NCI-H2107 (cell line): ENCODE measurements at places on chromosomes 1 and 21.
A peak's percentile ranks its signal among the peaks of the same experiment; 100 is the strongest.

GRCh38 chr1:185448591-185449186 lies 131.6 kb upstream of the IVNS1ABP start:
- no peak for DNase-seq

DNA sequence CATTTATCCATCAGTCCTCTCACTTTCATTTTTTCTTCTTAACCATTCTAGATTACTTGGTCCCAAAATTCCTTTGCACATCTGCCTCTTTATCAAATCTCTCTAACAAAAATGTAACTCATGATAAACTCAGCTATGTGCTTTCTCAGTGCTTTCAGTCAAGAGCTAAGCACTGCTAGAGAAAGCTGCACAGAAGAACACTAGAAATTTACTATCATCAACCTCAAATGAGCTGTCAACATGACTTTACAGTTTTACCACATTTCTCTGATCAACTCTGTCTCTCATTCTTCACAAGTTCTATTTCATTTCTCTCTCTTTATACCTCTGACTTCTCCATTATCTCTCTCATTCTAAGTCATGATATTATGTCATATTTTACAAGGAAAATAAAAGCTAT lies 54.2 kb upstream of the PRKACB start:
- no peak for DNase-seq

GRCh38 chr1:13753636-13754402 lies 53.8 kb downstream of the PRDM2 start:
- no peak for DNase-seq

GRCh38 chr1:153527023-153527682 lies 8.6 kb downstream of the S100A6 start:
- DNase-seq = no peak

- no peak for DNase-seq
Observed at GRCh38 chr1:36537991-36538390, 55.3 kb upstream of the CSF3R start.

DNA sequence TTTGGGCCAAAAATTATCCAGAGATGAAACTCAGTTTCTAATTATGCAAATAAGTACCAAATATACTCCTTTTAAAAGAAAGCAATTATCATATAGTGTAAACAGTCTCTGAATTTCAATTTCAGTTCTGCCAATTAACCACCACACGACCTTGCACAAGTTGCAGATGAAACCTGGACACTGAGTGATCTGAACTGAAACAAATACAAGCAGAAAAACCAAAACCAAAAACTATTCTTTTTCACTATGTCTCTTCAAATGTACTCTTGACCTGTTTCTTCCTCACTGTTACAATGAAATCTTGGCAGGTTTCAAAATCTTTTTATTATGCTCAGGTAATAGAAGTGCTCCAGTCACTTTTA lies 79.2 kb downstream of the TYW3 start:
- DNase-seq = no peak

GRCh38 chr1:52792036-52792435 lies 50.5 kb upstream of the ZYG11A start:
- no peak for DNase-seq

DNA sequence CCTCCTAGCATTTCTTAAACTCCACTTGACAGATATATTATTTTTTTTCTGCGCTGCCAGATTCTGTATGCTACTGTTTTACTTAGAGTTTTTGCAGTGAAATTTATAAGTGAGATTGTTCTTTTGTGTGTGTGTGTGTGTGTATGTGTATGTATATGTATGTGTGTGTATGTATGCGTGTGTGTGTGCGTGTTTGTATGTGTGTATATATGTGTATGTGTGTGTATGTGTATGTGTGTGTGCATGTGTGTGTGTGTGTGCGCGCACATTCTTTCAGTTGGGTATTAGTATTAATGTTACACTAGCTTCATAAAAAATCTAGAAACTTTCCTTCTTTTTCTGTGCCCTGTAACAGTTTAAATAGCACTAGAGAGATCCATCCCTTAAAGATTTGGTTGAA lies 152.6 kb upstream of the CSF3R start:
- no peak for DNase-seq

DNA sequence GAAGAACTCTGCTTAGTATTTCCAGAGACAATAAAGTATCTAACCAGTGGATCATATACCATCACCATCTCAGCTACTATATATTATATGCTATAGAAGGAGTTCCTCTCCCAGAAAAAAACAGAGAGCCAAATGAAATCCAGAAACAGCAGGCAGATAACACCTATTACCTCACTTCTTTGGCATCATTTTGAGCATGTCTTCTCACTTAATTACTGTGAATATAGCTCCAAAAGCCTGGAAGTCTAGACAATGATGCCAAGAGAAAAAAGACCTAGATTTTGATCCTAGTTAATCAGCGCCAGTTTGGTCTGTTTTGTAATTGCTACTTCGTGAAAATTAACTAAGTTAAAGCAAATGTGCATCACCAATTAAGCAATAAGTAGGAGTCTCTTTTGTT lies 131.3 kb downstream of the EIF4G3 start:
- DNase-seq = no peak

GRCh38 chr1:209513226-209513625 lies 70.3 kb upstream of the CAMK1G start:
- DNase-seq = peak; percentile 41

GRCh38 chr1:53311702-53312305 lies 16.1 kb downstream of the LRP8 start:
- DNase-seq = no peak

GRCh38 chr1:235047331-235047871 lies 81.2 kb downstream of the TOMM20 start:
- no peak for DNase-seq

- no peak for DNase-seq
Observed at GRCh38 chr1:94679332-94680038, 137.9 kb upstream of the F3 start.

GRCh38 chr1:109928591-109929111 lies 18.0 kb downstream of the CSF1 start:
- no peak for DNase-seq

GRCh38 chr1:109398343-109399225 lies 866 bp upstream of the SORT1 start:
- no peak for DNase-seq

- no peak for DNase-seq
Observed at GRCh38 chr1:166166329-166166697, 488 bp downstream of the FAM78B start.

GRCh38 chr1:246138781-246139180 lies 368.3 kb downstream of the SMYD3 start:
- no peak for DNase-seq

- peak; percentile 52 for DNase-seq
Observed at GRCh38 chr1:23528250-23528978, 2.6 kb downstream of the E2F2 start.

- no peak for DNase-seq
Observed at GRCh38 chr1:248521856-248522255, 14.0 kb downstream of the OR2G6 start.

DNA sequence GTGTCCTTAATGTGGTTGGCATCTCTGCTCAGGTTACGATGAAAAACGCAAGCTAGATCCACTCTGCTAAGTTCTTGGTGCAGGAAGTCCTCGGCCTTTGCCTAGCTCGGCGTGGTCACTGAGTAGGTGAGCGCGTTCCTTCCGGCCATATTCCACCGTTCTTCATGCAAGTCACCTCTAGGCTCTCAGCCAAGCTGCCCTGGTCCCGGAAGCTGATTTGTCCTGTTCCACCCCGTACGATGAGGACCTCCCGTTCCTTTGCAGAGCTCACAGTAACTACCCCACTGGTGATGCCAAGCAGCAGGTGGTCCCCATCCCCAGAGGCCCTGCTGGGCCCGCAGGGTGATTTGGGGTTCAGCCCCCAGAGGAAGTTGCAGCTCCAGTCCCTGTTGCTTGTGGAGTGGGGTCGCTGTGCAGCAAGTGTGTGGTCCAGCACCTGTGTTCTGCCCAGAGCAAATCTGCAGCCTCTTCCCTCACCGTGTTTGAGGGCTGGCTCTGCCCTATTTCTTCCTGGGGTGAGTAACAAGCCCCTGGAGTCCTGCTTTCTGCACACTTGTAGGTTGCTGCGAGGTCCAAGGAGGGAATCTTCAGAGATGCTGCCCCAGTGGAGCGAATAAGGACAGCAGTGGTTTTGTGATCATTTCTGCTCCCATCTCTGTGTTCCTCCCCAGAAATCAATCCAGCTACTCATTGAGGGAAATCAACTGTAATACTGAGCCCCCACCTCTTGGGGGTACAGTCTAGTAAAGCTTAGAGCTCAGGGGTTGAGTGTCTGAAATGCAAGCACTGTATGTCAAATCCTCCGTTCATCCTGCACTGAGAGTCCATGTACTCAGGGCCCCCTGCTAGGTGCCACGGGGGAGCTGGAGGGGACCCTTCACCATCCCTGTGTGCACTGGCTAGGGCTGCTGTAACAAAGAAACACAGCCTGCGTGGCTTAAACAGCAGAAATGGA lies 2.3 kb downstream of the UMODL1 start:
- DNase-seq = peak; percentile 63

GRCh38 chr1:229699613-229700267 lies 73.7 kb downstream of the URB2 start:
- no peak for DNase-seq

- DNase-seq = no peak
Observed at GRCh38 chr1:8078176-8078671, 52.1 kb upstream of the ERRFI1 start.

GRCh38 chr1:41315871-41316270 lies 45.4 kb upstream of the FOXO6 start:
- DNase-seq = no peak

GRCh38 chr1:38527373-38527966 lies 332.1 kb downstream of the RRAGC start:
- DNase-seq = no peak

DNA sequence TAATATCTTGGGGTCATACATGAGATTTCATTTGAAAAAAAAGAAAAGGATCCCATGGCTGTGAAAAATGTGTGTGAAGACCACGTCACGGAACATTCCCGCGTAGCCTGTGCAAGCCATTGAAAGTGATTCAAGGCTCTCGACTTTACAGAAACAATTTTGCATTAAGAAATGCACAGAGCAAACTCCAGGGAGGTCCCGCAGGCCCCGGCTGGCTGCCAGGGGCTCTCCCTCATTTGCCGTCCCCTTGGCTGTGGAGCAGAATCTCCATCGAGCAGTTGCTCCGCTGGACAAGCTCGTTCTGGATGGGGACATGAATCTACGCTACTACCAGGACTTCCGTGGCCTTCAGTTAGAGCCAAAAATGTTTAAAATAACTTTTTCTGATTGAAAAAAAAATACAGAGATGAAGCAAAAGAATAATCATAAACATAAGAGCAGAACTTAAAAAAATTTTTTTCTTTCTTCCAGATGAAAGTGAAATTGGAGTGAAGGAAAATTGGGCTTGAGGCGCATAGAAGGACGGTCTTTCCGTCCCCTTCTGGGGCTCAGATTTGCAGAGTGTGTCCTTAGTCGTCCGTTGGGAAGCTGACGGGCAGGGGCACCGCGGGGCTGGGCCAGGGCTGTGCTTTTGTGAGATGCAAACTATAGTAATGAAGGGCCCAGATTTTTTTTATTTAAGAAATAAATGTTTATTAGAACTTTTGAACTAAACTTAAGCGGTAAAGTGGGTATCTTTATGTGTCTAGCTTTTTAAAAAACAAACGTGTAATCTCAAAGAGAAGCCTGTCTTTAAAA lies 68.1 kb upstream of the ARHGEF16 start:
- DNase-seq = no peak

- DNase-seq = peak; percentile 25
Observed at GRCh38 chr1:84363019-84363418, 35.3 kb upstream of the DNASE2B start.

DNA sequence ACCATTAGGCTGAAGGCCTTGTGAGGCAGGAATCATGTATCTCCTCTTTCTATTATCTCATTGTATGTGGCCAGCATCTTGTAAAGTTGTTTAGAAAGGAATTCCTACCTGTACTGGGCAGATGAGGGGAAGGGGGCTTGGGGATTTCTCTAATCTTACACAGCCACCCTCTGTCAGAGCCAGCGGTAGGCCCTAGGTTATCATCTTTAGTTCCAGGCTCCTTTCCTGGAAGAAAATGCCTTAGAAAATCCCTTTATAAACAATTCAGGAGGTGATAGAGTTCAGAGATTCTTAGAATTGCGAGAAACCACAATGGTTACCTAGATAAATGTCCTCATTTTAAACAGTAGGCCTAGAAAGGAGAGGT lies 35.2 kb downstream of the DPT start:
- no peak for DNase-seq

DNA sequence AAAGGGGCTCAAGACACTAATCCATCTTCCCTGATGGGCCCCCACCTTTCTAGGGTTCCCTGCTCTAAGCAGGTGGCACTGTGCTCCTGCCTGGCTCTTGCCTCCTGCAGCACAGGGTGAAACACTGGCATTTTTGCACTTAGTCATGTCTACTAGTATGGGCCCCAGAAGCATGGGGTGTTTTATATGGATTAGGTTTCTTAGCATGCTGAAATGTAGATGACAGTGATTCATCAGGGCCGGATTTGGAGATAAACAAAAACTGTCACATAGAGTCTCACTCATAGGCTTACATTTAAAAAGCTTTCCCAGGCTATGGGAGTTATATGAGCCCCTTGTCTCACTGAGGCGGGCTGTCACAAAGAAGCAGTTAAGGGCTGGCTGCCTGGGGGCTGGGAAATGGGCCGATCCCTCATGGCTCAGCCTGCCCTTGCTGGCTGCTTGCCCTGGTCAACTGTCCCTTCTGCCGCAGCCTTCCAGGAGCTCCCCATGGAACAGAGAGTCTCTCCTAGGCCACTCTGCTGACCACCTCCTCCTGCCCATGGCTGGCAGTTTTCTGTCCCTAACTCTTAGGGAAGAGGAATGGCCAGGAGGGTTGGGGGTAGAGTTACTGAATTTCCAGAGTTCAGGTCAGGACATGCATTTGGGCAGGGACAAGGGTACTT lies 6.5 kb downstream of the GALNT2 start:
- DNase-seq = no peak

DNA sequence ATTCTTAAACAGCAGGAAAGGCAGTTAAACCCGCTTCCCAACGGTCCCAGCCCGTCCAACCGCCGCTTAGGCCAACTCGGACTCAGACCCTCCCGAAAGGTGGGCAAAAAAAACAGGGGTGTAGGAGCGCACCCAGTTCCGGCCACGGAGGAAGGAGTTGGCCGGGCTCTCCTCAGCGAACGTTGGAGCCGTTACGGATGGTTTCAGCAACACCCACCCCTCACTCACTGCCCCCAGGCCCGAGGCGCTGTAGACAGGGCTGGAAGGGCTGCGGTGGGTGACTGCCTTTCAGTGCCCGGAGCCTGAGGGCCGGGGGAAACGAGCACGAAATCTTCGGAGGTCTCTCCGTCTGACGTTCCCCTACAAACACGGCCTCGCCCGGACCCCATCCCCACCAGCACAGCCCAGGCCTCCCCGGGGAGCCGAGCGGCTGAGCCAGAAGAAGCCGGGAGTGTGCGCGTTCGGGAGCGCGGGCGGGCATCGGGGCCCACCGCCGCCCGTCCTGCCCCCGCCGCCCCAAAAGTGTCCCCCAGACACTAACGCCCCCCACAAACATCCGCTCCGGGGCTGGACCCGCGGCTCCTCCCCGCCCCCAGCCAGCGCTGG lies 1.3 kb downstream of the KDM5B start:
- no peak for DNase-seq

- DNase-seq = no peak
Observed at GRCh38 chr1:224380003-224380402, 23.3 kb downstream of the CNIH4 start.

- no peak for DNase-seq
Observed at GRCh38 chr1:182087719-182088350, 26.3 kb upstream of the ZNF648 start.

- DNase-seq = no peak
Observed at GRCh38 chr1:9349331-9349851, 56.7 kb downstream of the SPSB1 start.
